ENCODE measurements at places on chromosomes 2 and 18.

DNA sequence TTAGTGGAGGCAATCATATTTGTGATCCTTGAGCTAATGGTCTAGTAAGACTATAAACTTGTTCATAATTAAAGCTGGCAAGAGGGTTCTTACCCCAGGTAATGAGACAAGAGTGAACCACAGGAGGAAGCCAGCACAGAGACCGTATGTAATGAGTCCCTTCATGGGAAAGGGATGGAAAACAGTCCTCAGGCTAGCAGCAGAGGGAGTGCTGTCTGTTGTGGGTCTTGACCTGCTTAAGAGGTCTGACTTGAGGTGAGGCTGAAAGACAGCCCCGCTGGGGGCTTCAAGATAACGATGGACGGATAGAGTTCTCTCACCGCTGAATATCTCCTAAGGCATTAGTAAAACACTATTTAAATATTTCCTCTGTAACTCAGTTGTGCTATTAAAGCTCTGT is 16.2 kb upstream of the POLE4 start:
- no peak for DNase-seq

DNA sequence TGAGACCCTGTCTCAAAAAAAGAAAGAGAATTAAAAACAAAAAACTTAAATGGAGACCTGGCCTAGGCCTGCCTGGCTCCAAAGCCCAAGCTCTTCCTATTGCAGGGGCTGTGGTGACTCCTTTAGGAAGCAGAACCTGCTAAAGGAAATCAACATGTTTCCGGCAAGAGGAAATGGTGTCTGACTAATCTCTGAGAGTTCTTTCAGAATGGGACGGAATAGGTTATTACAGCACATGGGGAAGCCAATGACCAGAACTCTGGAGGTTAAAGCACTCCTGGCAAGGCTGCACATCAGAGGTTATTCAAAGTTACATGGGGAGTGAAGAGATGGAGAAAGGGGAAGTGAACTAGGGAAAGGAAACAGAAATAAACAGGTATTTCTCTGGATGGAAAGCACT is 21.4 kb downstream of the KIF3C start:
- no peak for DNase-seq

DNA sequence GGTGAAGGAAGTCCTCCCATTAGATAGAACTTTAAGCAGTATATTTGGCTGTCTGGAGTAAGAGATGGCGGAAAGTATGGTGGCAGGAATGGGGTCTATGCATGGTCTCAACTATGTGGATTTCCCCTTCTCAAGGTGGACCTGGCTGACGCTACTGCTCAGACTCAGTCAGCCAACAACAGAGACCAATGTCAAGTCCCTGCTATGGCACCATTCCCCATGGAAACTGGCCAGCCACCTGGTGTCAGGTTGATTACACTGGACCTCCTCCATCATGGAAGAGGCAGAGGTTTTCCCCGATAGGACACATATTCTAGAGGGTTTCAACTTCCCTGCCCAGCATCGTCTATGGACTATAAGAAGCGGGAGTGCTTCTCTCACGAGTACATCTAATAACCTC is 8.6 kb upstream of the FAHD2A start:
- no peak for DNase-seq

DNA sequence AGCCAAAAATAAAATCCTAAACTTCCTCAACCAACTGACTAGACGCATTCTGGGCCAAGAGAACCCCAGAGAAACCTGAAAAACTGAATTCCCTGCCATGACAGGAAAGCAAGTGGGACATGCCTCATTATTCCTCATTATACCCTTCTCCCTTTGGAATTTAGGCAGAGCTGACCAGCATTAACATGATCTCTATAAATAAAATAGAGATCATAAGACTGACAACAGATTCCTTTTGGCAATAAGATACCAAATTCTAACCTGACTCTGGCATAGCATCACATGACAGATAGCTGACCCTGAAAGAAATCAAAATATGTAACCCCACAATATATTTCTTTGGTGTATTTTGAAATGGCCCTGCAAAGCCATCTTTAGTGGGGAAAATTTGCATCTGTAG is 277.8 kb upstream of the SLC14A2 start:
- DNase-seq = no peak

GRCh38 chr18:56945171-56946083 is 201.5 kb upstream of the BOD1L2 start:
- DNase-seq = no peak

- DNase-seq = no peak
Observed at GRCh38 chr2:241185961-241186360, 2.5 kb upstream of the ANO7 start.

- no peak for DNase-seq
Observed at GRCh38 chr2:39837856-39838453, 58.9 kb upstream of the THUMPD2 start.
